ENCODE measurements at places on chromosomes 2 and 18.

- DNase-seq: no peak
These were observed 326.9 kb downstream of the LPIN1 start for GRCh38 chr2:12073217-12073852.

DNA sequence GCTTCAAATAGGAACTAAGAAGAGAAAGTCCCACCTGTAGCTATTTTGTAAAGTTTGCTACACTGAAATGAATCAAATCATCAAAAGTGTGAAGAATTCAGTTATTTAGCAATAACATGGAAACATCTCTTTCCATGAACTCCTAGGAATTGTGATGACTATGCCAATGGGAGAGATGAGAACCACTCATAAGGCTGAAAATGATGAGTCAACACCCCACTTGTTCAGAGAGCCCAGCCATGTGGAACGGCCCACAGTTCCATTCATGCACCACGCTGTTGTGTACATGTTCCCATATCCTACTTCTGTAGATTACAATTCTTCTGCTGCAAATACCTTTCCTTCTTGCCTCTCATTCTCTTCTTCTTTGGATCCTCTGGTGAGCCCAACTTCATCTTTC, 645.5 kb upstream of the ID2 start:
- DNase-seq: no peak

- DNase-seq: no peak
These were observed 349.9 kb downstream of the THSD7B start for GRCh38 chr2:137115081-137115794.

DNA sequence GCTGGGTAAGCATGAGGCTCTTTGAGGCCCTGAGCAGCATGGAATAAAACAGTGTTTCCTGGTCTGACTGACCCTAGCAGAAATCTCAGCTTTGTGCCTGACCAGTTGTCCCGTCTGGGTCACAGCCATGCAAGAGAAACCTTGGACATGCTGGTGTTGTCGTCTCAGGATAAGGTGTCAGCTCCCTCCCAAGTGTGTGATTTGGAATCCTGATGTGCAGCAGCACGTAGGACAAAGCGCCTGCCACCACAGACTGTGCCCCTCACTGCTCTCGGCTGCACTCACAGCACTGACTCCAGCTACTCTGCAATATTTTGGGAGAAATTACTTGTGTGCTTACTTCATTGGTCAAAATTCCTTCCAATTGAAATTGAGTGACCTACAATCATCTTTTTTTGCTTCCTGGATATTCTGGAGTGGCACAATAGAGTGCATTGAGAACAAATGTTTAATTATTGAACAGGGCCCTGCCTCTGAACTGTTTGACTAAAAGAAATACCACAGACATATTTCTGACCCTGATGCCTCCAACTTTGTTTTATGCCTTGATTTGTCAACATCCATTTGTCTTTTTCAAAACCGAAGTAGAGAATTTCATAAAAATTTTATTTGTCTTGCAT, 352.4 kb downstream of the SOCS6 start:
- DNase-seq: no peak

DNA sequence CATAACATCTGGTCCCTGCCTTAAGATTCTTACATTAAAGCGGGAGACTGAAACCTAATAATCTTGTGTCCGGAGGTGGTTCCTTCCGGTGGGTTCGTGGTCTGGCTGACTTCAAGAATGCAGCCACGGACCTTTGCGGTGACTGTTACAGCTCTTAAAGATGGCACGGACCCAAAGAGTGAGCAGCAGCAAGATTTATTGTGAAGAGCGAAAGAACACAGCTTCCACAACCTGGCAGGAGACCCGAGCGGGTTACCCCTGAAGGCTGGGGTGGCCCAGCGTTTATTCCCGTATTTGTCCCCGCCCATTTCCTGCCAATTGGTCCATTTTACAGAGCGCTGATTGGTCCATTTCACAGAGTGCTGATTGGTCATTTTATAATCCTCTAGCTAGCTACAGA, 122.3 kb upstream of the SIX2 start:
- no peak for DNase-seq

GRCh38 chr18:45073556-45073955, 392.9 kb downstream of the SETBP1 start:
- no peak for DNase-seq

DNA sequence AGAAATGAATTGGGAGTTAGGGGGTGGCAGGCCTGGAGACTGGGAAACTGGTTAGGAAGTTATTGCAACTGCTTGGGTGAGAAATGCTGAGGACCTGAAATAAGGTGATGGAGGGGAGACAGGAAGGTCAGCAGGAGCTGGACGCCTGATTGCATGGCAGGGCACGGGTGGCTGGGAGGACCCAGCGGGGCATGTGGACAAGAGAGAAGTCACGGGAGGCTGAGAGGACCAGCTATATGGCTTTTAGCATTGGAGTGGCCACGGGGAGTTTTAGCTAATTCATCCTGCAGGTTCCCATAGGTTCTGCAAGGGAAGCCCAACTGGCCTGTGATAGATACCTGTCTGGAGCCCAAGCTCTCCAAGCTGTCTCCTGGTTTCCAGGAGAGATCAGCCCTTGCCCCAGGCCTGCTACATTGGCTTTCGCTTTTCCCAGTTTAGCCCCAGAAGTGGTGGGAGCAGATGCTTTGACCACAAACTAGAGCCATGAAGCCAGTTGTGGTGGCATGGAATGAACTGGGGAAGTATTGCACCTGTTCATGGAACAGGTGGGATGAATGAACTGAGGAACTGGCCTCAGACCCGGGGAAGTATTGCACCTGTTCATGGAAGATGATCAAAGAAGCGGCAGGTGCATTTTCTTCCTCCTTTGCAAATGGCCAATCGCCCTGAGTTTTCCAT, 93.6 kb upstream of the TAF1B start:
- DNase-seq: no peak

DNA sequence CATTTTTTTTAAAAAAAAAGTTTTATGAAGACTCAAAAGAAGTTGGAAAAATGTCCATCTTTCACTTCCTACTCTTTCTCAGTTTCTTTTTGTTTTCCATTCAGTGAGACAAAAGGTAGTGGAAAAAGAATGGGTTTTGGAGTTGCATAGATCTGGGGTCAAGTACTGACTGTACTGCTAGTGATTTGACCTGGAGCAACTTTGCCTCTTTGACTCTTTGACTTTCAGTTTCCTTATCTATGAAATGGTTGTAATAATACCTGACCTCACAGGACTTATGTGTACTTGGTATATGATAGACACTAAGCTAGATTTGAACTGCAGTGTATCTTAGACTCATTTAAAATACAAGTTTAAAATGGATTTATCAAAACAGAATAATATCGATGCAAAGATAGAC, 3.5 kb upstream of the KCNE4 start:
- no peak for DNase-seq

- DNase-seq: no peak
These were observed 70.7 kb downstream of the NABP1 start for GRCh38 chr2:191748528-191749180.

GRCh38 chr2:18829976-18830375, 240.6 kb upstream of the NT5C1B start:
- no peak for DNase-seq

DNA sequence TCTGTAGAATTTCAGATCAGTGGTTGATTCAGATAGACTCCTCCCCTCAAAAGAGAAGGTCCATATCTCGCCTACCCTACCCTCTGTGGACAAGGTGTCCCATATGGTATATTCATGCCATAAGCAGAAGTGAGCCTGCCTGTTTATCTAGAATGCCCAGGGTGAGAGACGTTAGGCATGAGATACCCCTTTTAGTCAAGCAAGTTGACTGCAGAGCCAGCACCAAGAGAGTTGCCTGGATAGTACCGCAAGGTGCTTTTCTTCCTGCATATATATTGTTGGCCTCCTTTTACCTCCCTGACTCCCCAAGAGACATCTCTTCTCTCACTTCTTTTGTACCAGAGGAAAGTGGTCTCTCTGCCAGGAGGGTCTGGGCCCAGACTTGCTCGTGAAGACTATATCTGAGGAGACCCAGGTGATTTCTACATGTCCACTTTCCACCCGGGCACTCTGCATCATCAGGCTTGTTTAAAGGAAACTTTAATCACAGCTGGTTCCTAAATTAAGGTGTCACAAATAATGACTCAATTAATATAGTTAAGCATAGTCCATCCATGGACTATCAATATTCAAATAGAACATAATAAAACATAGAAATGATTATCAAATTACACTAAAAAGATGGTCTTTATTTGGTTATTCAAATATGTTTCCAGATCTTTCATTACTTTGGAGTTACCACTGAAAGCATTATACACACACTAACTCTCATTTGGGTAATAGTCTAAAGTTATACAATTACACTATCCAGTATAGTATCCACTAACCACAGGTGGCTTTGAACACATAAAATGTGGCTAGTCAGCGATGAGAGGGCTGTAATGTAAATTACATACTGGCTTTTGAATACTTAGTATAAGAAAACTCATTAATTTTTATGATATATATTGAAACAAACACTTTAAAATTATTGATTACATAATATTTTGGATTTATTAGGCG, 4.1 kb downstream of the ITGA4 start:
- no peak for DNase-seq

- DNase-seq: no peak
These were observed 92.0 kb downstream of the LTBP1 start for GRCh38 chr2:33038799-33039198.

DNA sequence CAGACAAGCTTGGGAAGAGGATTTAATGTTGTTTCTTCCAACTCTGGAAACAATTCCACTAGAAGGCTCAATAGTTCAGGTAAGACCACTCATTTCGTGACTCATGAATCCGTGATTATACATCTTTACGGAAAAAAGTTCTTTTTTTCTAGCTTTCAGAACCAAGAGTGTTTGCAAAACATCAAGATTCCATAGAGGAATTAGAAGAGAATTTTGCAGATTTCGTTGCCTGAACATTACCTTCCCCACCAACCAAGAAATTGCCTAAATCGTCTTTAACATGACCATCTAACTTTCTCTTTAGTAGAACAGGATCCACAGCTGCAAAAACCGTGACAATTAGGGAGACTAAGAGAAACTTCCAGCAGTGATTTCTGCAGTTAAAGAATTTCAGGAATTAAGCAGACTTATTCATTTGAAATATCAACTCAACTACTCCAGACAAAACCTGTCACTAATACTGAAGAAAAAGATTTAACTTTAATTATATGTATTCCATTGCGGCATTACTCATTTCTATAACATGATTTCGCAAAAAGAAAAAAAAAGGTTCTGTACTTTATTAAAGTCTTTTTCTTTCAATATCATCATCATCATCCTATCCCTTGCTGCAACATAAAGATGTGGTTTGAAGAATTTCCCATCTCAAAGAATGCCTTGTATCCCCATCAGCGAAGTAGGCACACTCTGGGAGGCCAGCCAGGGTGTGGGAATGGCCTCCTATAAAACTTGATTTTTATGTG, 1.9 kb upstream of the NAB1 start:
- DNase-seq: no peak

GRCh38 chr2:66305718-66306117, 129.2 kb upstream of the MEIS1 start:
- DNase-seq: no peak

DNA sequence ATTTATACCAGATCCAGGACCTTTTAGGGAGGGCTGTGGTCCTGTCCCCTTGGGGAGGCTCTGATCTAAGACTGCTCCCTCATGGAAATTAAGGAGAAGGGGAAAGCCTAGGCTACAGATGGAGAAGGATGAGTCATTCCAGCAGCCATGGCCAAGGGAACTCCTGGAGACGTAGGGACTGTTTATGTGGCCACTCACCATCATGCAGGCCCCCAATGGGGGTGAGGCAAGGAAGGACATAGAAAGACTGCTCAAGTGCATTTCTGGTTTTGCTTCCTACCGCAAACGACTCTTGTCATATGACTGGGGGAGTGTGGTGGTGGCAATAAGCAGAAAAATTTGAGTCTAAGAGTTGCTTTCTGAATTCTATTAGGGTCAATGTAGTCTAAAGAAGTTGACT, 54.0 kb upstream of the CYP1B1 start:
- DNase-seq: no peak

DNA sequence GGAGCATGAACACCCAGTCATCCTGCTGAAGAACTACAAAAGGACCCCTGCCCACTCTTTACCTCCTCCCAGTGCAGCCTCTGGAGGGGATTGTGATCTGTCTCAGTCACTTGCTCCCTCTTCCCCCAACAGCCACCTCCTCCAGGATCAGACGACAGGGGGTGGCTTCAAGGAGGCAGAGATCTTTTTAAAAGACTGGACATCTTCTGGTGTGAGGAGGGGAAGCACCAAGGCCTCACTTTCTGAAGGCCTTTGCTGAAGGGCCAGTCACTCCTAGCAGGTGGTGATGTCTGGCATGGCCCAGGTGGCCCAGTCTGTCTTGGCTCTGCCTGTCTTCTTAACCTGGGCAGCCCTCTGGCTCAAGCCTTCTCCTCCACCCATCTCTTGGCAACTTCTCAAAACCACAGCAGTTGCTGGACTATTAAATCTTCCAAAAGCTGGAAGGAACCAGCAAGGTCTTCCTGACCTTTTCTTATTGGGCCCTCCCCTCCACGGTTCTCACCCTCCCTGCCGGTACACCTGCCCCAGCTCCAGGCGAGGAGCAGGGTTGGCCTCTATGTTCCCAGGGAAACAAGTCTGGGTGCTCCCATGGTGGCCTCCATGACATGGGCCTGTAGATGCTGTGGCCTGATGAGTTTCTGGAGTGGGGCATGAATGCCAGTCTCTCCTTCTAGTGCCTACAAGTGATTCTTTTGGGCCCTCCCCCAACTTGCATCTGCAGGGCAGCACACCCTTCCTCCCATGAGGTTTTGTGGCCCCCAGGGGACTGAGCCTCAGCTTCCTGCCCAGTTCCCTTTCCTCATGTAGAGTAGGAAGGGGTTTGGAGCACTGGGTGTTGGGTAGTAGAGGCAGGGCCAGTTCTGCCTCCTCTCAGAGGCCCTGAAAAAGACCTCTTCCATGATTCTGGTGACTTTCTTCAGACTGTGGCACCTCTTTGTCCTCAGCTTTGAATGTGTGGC, 5.0 kb upstream of the ATP6V1B1 start:
- DNase-seq: no peak

GRCh38 chr2:21793461-21793860, 669.7 kb downstream of the TDRD15 start:
- DNase-seq: no peak

- DNase-seq: no peak
These were observed 155.1 kb upstream of the RASGRP3 start for GRCh38 chr2:33321236-33321771.

DNA sequence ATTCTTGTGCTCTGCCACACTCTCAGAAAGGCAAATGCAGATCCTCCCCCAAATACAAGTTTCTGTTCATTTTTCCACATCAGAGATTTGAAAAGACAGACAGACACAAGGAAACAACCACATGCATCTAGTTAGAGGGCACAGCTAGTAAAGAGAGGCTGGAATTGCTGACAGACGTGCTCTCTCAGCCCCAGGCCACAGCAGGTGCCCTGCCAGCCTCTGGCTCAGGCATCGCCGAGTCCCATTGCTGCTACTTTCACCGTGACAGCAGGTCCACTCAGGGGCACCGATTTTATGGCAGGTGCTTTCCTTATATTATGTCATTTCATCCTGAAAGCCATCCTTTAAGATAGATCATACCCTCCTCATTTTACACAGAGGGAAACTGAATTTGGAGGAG, 507.5 kb downstream of the EIPR1 start:
- DNase-seq: no peak

DNA sequence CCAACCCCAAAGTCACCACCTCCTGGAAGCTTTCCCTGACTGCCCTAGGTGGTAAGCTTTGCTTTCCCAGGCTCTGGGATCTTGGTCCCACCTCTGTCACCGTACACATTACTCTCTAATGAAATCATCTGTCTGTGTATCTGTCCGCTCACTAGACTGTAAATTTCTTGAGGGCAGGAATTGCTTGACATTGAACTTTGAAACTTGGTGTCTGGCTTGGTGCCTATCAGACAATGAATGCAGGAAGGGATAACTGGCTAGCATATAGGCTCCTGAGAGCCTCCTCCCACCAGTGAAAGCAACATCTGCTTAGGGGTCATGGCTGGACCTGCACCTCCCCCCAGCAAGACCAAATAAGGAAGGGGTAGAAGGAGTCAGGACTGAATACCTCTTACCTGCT, 155.7 kb downstream of the TNS1 start:
- no peak for DNase-seq

Data from stimulated activated CD4-positive, alpha-beta T cell treated with anti-CD3 and anti-CD28 coated beads, Interleukin-1b, Interleukin-23, amount 100 ng/mL, for 1 hour (primary cell).